Foreskin keratinocyte (primary cell): ENCODE measurements at places on chromosomes 3 and 15. TPM values are rescaled to one million over a fixed set of nuclear protein-coding genes. Genes with fewer than 3 reads are reported as not detected.

AQP9 gene
- 0.14 and 0.31 TPM in 2 replicates for total RNA-seq

DNA sequence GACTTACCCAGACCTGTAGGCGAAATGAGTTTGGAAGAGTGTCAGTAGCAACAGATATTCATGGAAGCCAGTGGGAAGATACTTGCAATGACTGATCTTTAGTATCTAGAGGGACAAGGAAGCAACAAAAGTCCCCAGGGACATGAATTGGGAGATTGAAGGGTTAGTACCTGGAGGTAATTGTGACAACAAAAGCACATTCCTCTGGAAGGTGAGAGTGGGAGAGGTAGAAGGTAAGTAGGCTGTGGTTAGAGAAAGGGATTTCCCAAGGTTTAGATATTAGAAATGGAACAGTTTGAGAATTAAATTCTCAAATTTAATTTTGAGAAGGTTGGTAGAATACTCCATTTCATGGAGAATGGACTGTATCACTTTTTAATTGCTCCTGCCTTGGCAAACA is 191.4 kb downstream of the AKAP13 start:
- no peak for DNase-seq

ZNF106 gene
- 55.1 and 56.6 TPM in 2 replicates for total RNA-seq

GRCh38 chr3:117184574-117184973 is 475.0 kb downstream of the TUSC7 start:
- DNase-seq: peak; percentile 73

GRCh38 chr3:158094235-158095110 is 11.7 kb downstream of the SHOX2 start:
- no peak for DNase-seq

GRCh38 chr15:60396100-60396499 is 1.7 kb downstream of the ANXA2 start:
- DNase-seq: no peak

ECE2 gene
- total RNA-seq: not detected in 2 replicates

DNA sequence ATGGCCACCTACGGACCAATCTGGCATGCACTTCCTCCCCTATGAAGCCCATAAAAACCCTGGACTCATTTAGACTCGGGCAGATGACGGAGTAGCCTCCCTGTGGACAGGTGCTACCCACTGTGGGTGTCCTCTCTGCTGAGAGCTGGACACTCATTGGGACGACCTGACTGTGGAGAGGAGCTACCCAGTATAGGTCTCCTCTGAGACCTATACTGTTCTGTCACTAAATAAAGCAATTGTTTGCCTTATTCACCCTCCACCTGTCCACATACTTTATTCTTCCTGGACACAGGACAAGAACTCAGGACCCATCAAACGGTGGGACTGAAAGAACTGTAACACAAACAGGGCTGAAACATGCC is 53.3 kb upstream of the CADM2 start:
- DNase-seq: no peak

- no peak for DNase-seq
Observed at GRCh38 chr3:180329187-180329586, 272.8 kb upstream of the TTC14 start.

GRCh38 chr3:150454085-150454484 is 46.0 kb downstream of the TSC22D2 start:
- no peak for DNase-seq
